Activated T-cell treated with anti-CD3 and anti-CD28 coated beads for 4 hours (primary cell): ENCODE measurements at places on chromosomes 12 and 14.

- DNase-seq = no peak
These were observed 195.8 kb downstream of the SLC25A21 start for GRCh38 chr14:36976571-36977023.

DNA sequence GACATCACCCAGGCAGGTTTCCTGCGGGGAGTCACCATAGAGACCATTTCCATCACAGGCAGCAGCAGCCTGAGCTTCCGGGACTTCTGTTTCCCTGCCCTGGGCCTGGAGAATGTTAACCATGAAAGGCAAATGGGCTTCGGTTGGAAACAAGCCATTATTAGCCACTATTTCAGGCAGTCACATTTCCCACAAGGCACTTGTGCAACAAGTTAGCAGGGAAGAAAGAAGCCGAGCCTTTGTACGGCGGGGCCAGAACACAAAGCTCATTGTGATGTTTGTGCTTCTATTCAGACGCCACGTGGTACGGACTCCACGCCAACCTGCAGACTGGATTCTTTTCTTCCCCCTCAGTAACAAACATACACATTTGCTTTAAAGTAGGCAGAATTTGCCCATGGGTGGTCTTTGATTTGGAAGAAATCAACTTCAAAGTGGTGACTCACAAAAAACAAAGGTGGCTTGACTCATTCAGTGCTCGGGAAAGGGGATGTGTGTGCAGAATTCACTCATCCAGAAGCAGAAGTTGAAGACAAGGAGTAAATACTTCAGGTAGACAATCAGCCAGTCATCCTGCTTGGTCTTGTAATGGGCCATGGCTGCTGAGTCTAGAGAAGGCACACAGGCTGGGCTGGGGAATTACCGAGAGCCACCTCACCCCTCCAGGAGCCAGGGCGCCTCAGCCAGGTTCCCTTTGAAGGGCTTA lies 154.2 kb upstream of the PRMT8 start:
- DNase-seq = no peak

DNA sequence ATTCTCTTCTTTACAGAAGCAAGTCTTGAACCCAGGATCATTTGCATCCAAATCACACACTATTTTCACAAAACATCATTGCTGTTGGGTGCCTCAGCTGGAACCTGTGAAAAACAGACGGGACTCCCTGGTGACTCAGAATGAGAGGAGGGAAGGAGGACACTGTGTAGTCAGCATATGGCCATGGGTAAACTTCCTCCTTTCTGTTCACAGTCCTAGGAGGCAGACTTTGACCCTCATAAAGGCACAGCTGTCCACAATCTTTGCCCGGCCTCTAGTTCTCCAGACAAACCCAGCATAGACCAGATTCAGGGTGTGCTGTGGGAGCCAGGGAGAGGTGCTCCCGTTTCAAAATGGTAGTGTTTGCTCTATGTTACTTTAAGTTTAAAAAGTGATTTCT lies 62.0 kb downstream of the DYRK2 start:
- DNase-seq = no peak

DNA sequence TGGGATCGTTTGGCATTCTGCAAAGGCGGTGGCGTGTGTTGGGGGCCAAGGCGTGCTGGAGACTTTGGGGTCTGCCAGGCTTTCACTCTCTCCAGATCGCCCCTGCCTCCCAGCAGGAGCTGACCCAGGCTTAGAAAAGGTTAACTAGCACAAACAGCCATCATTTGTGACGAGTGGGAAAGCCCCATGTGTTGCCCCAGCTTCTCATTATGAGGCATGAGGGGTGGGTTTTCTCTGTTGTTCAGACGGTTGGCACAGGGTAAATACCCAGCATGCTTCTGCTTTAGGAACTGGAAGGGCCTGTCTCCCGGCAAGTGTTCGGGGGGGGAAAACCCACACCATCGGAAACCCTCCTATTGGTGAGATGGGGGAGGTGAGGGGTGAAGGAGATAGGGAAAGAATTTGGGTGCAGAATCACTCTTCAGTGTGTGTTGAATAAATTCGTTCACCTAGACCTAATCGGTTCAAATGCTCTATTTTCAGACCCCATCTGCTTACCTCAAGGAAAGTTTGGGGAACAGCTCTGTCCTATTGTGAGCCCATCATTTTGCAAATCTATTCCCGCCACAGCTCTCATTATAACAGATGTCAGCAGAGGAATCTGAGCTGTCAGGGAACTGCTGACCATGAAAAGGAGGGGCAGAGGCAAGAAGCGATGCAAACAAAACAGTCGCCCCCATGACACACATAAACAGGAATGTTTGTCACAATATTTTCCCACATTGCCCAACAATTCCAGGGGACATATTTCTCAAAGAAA lies 34.7 kb upstream of the C12orf42 start:
- DNase-seq = no peak

DNA sequence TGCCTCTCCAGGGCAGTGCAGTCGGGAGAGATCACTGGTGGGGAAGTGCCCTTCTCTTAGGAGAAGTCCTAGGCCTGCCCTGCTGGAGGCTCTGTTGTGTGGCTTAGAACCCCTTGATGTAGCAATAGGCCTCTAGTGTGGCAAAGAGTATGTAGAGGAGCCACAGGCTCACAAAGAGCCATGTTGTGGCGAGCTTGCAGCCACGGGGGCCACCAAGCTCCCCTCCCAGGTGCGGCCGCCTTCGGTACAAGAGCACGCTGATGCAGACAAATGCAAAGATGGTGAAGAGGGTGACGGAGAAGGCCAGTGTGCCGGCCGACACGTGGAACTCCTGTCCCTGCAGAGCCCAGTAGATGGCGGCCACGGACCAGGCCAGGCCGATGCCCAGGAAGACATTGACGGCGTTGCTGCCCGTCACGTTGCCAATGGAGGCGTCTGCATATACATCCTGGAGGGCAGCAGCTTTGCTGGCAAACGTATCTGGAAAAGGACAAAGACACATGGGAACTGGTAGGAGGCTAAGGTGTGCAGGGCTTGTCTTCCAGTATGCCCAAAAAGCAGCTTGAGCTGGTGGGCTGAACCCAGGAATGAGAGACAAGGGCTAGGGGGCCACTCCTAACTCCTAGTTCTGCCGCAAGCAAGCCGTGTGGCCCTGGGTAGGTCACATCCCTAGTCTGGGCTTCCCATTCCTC lies 142.8 kb downstream of the SLC8A3 start:
- DNase-seq = no peak

GRCh38 chr14:99461411-99462085 lies 19.1 kb downstream of the SETD3 start:
- DNase-seq = no peak

GRCh38 chr12:123031171-123031845 lies 50.8 kb downstream of the ARL6IP4 start:
- DNase-seq = no peak

- DNase-seq = no peak
These were observed 46.7 kb upstream of the EGLN3 start for GRCh38 chr14:33997611-33998010.

DNA sequence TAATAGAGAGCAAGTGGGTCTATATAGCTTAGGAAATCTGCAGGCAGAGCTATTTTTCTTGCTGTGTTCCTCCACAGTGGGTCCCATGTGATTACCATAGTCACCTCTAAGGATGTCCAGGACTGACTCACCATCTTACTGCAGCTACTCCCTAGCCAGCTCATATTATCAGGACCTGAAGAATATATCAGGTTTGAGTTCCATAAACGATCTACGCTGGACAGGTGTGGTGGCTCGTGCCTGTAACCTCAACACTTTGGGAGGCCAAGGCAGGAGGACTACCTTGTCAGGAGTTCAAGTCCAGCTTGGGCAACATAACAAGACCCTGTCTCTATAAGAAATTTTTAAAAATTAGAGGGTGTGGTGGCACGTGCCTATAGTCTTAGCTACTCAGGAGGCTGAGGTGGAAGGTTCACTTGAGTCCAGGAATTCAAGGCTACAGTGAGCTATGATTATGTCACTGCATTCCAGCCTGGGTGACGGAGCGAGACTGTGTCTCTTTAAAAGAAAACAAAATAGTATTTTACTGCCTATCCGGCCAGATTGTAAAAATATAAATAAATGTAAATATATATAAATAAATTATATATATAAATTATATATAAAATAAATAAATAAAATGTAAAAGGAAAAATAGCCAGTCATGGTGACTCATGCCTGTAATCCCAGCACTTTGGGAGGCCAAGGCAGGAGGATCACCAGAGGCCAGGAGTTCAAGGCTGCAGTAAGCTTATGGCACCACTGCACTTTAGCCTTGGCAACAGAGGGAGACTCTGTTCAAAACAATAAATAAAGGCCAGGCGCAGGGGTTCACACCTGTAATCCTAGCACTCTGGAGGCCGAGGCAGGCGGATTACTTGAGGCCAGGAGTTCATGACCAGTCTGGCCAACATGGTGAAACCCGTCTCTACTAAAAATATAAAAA lies 6.9 kb upstream of the SPRYD4 start:
- DNase-seq = no peak

DNA sequence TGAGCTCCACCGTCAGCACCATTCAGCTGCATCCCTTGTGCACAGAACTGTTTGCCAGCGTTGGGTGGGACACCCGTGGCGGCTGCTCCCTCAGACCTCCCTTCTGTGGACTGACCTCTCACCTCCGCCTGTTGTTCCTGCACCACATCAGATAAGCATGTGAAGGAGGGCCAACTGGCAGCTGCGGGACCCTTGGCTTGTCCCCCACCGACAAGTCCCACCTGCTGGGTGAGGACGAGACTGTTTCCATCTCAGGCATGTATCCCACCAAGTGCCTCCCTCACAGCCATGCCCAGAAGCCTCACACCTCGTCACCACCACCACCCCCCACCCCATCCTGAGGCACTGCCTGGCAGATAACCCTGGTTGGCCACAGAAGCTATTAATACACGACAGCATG lies 18.6 kb upstream of the TEAD4 start:
- DNase-seq = no peak

DNA sequence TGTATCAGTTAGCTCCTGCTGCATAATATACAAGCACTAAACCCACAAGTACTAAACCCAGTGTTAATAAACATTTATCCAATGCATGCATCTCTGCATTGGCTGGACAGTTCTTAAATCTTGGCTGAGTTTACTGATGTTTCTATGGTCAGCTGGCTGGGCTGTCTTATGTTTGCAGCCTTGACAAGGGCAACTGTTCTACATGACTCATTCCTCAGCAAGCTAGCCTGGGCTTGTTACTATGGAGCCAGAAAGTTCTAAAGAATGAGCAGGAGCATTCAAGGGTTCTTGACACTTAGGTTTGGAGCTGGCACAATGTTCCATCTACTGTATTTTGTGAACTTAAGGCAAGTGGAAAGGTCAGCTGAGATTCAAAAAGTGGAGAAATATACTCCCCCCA lies 199.1 kb downstream of the GLT1D1 start:
- DNase-seq = no peak

DNA sequence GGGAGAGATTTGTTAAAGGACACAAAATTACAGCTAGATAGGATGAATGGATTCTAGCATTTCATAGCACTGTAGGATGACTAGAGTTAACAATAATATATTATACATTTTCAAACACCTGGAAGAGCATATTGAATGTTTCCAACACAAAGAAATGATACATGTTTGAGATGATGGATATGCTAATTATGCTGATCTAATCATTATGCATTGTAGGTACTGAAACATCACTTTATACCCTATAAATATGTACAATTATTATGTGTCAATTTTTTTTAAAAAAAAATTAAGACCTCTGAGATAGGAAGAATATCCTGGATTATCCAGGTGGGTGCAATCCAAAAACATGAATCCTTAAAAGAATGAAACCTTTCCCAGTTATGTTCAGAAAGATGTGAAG lies 100.3 kb upstream of the CPNE8 start:
- no peak for DNase-seq

DNA sequence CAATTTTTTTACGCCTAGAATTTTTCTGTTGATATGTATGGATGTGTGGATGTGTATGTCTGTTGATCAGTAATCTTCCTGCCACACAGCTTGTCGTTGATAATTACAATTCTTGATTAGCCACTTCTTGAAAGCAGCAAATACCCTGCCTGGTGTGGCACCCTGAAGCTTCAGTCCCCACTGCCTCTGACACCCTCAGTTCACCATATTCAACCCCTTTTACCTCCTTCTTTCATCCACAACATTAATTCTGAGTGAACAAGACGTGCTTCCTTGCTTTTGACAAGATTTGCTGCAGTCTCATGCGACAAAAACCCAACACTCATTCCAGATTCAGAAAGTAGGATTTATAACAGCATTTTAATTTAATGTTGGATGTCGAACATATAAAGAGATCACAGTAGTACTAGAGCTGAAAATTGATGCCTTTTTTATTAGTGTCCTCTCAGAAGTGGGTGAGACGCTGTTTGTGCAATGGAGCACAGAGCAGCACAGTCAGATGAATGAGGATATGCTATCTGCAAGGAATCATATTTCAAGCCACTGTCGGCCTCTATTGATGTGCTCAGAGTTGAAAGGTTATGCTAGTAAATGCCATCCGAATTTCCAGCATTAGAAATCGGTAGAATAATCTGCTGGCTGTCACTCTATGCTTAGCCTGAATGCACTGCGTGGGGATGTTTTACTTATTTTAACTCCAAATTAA lies 383.7 kb downstream of the EGLN3 start:
- DNase-seq = no peak

DNA sequence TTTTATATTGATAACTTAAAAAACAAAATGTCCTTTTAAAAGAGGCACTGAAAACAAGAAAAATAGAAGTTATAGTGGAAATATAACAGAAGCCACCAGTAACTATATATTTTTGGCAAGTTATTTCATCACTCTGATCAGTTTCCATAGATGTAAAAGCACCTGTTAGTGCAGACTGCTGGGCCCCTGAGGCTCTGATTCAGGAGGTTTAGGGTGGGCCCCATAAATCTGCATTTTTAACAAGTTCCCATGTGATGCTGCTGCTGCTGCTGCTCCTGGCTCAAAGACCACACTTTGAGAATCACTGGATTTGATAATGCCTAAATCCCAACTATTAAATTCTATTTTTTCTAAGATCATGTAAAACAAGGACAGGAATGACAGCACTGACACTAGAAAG lies 251.1 kb downstream of the MED13L start:
- DNase-seq = no peak

DNA sequence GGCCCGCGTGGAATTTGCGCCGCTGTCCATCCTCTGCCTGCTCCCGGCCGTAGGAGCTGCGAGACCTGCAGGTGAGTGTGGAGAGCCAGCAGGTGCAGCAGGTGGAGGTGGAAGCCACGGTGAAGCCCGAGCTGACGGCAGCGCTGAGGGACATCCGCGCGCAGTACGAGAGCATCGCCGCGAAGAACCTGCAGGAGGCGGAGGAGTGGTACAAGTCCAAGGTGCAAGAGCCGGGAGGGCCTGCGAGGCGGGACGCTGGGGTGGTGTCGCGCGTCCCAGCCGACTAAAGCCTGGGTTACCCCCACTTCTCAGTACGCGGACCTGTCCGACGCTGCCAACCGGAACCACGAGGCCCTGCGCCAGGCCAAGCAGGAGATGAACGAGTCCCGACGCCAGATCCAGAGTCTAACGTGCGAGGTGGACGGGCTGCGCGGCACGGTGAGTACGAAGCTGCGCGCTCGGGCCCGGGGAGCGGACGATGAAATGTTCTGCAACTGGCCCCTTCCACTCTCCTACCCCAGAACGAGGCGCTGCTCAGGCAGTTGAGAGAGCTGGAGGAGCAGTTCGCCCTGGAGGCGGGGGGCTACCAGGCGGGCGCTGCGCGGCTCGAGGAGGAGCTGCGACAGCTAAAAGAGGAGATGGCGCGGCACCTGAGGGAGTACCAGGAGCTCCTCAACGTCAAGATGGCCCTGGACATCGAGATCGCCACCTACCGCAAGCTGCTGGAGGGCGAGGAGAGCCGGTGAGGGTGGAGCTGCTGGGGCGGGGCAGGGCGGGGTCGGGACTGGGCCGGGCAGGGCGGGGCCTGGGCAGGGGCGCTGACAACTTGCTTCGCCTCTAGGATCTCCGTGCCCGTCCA lies 2.1 kb downstream of the PRPH start:
- DNase-seq = no peak

GRCh38 chr12:121441555-121441954 lies 41.6 kb downstream of the RNF34 start:
- DNase-seq = no peak

GRCh38 chr12:24127919-24128721 lies 178.7 kb upstream of the SOX5 start:
- no peak for DNase-seq
